ENCODE measurements at places on chromosomes 5 and 9. TPM values are rescaled to one million over a fixed set of nuclear protein-coding genes. Genes with fewer than 3 reads are reported as not detected.

GADD45G gene
- 10.2 TPM for total RNA-seq

DNA sequence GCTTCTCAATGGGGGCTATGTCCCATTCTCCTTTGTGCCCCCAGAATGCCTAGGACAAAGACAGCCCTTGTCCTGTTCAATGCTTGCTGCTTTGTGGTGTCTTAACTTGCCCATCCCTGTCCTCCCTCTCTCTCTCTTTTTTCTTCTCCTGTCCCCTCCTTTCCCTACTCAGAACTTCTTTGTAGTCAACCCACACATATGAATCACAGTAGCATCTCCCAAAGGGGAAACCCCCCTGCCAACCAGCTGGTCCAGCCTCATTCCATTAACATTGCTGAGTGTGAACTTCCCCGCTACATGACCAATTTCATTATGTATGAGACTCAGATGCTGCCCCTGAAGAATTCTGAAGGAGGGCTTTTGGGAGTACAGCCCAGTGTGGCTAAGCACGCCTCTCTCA is 408.3 kb downstream of the ENC1 start:
- DNase-seq, result peak; percentile 87

SLC45A2 gene
- not detected for total RNA-seq

DNA sequence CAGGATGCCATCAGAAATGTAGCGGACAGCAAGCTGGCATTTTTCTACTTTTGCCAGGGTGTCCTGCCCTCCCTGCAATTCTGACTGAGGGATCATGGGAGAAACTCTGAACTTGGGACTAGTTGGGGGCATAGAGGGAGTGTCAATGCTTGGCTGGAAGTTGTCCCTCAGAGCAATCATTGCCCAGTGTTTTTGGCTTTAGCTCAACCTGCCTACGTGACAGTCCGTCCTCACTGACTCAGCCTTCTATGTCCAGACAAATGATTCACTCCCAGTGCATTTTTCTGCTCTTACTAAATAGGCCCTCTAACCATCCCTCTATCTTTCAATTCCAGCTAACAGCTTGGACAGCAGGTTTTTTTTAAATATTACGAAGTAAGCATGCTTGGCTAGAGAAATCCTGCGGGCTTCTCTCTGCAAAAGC is 627.4 kb downstream of the TLR4 start:
- DNase-seq, result peak; percentile 77

- DNase-seq, result no peak
Observed at GRCh38 chr5:72556351-72557166, 49.3 kb upstream of the ZNF366 start.

BAAT gene
- total RNA-seq, result not detected

DNA sequence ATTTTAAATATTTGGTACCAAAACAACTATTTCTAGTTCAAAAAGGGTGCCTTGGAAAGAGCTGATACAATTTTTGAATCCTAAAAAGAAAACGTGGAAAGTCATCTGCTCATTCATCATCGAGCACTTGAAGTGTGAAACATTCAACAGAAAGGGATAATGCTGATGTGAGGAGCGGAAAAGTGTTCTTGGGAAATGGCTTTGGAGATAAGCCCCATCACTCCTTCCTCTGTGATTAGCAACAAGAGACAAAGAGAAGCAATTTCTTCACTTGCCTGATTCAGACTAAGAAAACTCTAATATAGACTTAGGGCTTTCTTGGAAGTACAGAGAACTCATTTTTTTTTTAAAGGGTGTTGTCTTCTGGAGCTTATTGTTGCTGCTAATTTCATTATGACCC is 74.9 kb downstream of the C9orf152 start:
- no peak for DNase-seq

GRCh38 chr5:129245489-129245888 is 150.9 kb downstream of the ISOC1 start:
- no peak for DNase-seq

KCNN2 gene
- total RNA-seq, result not detected

GRCh38 chr5:103086547-103086946 is 33.4 kb downstream of the GIN1 start:
- no peak for DNase-seq

GRCh38 chr9:7909537-7909936 is 110.0 kb upstream of the DMAC1 start:
- no peak for DNase-seq

- no peak for DNase-seq
Observed at GRCh38 chr5:128305341-128305740, 221.8 kb downstream of the SLC12A2 start.

DNA sequence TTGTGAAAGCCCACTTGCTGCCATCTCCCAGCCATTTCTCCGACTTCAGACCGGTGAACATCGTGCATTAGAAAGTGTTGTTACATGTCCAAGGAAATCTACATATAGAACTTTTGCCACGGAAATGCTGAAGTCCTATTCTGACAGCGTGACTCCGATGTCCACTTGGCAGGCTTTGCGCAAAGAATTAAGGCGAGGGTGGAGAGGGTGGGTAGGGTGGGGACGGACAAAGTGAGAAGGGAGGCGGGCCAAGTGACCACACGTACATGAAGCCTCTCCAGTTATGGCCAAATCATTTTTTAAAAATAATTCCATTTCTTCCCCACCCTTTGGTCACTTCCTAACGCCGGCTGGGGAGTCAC is 460 bp upstream of the ACO1 start:
- no peak for DNase-seq

DNA sequence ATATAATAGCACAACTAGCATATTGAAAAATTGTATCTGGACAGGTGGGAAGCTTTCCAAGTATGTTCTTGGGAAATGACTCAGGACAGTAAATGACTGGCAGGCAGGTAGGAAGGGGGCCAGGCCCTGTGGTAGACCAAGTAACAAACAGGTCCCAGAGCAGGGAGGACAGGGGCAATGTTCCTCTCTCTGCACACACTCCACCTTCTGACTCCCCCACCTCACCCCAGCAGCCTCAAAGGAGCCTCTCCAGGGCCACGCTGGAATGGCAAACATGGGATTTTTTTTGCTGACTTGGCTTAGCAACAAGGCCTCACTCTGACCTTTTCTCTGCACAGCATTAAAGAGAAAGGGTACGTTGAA is 31.1 kb upstream of the IQGAP2 start:
- DNase-seq, result peak; percentile 23

- peak; percentile 6 for DNase-seq
Observed at GRCh38 chr9:72871685-72872084, 81.2 kb downstream of the ALDH1A1 start.

GRCh38 chr5:751496-751895 is 33.0 kb downstream of the ZDHHC11B start:
- DNase-seq, result no peak

CORO2A gene
- total RNA-seq, result 12.5 TPM

- no peak for DNase-seq
Observed at GRCh38 chr5:36982146-36982545, 105.6 kb downstream of the NIPBL start.

- no peak for DNase-seq
Observed at GRCh38 chr5:164354139-164354751, 848.8 kb downstream of the MAT2B start.

DNA sequence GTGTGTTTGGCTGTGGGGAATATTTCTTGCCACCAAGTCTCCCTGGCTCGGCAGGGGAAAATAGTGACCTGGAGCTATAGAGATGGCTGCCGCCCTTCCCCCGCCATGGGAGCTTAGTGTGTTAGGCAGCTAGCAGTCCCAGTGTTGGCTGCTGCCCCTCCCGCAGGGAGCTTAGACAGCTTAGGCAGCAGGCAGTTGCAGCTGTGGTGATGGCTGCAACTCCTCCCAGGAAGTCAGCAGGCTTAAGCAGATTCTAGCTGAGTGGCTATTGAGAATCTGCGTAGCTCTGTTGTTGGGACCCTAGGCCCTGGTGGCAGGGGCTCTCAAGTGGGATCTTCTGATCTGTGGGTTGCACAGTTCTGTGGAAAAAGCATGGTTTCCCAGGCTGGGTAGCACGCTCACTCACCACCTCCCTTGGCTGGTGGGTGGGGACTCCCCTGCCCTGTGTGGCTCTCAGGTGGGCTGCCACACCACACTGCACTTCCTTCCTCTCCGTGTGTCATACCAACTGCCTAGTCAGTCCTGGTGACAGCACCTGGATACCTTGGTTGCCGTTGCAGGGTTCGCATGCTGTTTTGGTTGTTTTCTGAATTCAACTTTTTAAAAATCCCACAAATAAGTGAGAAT is 9.3 kb downstream of the OR1N2 start:
- no peak for DNase-seq

DNA sequence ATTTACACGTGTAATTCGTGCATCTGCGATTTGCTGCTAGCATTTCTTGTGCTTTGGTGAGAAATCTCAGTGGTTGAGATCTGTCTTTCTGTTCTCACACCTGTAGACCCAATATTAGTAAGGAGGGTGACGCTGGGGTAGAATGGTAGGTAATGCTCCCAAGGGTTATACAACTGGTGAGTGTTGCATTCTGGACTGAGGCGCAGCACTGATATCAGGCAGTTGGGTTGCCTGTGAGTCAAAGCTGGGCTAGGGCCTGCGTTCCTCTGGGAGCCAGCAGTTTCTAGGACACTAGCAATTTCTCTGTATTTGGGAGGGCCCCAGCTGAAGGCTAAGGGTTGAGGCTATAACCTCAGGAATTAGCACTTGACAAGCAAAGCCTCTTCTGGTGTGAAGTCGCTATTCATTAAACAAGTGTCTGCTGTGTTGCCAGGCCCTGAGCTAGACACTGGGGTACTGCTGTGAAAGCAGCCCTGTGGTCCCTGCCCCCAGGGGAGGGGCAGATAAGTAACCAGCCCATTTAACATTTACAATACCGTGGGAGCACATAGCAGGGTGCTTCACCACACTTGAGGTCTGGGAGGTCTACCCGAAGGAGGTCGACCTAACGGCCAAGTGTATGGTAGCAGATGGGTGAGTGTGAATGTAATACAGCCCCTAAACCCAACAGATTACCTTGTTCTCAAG is 28.7 kb downstream of the LARP1 start:
- no peak for DNase-seq

IRX2 gene
- total RNA-seq, result not detected

DNA sequence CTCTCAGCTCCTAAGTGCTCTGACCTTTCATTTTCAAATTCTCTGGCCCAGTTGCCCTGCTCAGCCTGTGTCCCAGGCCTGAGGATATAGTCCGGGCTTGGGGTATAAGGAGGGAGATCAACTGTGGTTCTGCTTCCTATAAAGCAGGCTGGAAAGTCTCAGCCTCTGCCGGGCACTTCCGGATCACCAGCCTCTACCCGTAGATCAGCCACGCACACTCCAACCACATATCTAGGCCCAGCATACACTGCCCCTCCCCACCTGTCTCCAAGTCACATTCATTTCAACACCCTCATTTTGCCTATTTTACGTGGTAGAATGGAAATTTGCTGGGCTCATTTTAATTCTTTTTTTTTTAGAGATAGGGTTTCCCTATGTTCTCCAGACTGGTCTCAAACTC is 3.1 kb downstream of the ZER1 start:
- DNase-seq, result no peak

DNA sequence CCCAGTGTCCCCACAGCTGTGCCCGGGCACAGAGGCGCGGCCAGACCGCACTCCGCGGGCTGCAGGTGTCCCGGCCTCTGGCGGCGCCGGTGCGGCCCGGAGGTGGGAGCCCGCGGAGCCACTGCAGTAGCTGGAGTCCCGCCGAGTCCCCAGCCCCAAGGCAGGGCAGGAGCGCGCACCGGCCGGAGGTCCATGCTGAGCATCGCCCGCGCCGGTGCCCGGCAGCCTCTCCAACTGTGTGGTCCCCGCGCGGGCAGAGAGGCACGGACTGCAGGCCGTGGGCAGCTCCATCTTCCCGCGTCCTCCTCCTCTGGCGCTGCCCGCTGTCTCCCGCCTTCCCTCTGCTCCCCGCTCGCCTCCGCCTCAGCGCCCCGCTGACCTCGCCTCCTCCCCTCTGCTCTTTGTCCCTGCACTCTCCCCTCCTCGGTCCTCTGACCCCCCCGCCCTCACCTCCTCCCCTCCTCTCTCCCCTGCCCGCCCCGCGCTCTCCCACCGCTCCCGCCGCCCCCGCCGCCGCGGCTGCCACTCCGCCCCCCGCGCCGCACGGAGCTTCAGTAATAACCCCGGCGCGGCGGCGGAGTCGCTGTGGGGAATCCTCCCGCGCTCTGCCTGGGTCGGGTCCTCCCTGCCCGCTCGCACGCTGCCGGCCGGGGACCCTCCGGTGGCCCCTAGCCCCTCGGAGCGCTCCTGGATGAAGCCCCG is at the start of gene ADAMTS16:
ADAMTS16 (plus strand) TSS at position 554 of the 702 bp plus-strand sequence; CDS start at position 692, 138 bp downstream.
- no peak for DNase-seq

DNA sequence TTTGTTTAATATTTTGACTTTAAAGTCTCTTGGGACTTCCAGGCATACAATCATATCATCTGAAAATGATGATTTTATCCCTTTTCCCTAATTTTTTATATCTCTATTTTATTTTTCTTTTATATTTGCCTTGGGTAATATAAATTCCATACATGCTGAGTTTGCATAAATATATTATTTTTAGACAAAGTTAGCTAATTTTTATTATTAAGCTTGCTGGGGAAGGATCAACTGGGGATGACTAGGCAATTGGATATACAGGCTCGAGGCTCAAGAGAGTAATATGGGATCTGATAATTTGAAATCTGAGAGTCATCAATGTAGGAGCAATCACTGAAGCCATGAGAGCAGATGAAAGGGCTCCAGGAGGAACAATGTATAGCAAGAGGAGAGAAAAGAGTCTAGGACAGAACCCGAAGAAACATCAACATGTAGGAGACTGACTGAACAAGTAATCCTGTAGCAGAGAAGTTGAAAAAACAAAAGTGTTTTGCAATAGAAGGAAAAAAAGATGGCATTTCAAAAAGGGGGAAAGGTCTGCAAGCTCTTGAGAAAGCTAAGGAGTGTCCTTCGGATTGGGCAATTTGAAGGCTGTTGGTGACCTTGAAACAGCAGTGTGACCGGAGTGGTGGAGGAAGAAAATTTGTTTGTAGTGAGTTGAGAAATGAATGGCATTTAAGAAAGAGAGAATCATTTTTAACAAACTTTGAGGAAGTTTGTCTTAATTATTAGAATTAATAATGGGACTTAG is 17.0 kb upstream of the RHOBTB3 start:
- DNase-seq, result peak; percentile 34

DNA sequence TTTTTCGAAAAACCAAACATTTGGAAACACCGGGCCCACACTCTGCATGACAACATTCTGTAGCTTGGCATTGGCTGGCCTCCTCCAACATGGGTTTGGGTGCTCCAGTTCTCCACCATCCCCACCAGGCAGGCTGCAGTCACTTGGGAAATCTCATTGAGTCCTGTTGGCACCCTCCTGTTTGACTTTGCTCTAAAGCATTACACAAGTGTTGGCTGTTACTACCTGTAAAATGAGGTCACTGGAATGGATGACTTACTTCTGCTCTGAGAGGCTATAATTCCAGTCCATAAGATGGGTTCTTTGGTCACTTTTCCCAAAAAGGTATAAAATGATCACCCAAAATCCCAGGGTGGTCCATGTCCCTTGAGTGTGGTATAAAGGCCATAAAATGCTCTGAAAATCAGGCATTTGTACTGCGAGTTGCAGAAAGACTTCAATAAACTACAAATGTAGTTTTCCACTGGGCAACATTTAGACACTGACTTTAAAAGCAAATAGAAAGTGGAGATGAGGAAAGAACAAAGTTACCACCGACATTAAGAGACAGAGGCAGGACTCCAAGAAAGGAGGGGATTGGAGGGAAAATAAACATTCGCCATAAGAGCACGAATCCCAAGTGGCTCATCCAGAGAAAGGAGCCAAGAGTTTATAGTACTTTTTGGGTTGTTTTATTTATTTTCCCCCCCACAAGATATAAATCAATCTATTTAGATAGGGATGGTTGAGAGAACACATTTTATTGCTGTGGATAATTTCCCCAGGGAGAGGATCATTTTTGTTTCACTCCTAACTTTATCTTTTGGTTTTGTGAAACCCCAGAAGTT is 295.1 kb downstream of the TLE1 start:
- no peak for DNase-seq

Measured in A172 (cell line).